AG09309 (cell line): ENCODE measurements at places on chromosomes 2 and 18.

DNA sequence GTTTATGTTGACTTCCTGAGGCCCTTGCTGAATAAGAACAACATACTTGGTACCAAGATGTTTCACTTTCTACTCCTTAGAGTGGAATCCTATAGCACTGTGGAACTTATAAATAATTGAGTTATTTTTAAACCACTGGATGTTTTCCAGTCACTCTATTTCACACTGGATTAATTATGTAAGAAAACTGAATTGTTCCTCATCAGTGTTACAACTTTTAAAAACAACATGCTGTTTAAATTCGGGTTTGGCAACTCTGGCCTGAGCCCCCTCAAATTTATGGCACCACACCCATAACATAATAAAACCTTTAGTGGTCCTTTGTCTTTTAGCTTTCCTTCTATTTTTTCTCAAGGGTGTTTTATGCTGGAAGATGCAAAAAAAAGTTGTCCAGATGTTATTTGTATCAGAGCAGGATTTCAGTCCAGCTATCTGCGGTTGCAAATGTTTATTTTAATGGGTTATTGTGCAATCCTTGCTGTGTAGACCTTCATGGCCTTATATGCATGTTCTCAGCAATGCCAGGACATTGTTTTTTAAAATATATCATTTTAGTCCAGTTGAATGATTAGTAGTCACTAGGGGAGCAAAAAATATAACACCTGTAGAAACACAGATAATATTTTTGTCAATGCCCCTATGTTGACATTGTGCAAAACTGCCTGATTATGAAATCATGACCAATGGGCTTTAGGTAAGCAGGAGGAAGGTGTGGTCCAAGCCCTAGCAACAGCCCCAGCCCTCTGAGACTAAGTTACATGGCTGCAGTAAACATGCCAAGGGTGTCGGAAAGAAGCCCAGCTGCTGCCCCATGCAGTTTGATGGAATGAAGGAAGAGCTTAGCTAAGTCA, 638.0 kb upstream of the ZEB2 start:
- peak; percentile 88 for DNase-seq

DNA sequence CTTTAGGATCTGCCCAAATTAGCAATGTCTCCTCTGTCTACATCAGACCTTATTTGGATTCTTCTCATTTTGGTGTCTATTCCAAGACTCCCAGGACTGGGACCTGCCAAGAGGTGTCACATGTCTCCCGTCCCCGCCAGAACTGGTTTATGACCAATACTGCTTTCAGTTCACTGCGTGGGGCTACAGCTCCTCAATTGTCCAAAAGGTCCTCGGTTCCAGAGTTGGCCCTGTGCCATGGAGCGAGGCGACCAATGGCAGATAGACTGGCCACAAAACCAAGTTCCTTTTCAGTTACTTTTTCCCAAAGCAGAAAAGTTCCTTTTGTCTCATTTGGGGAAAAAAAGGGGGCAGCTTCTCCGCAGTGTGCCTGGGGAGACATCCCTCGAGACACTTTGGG, 144.1 kb upstream of the ZNF236 start:
- no peak for DNase-seq

DNA sequence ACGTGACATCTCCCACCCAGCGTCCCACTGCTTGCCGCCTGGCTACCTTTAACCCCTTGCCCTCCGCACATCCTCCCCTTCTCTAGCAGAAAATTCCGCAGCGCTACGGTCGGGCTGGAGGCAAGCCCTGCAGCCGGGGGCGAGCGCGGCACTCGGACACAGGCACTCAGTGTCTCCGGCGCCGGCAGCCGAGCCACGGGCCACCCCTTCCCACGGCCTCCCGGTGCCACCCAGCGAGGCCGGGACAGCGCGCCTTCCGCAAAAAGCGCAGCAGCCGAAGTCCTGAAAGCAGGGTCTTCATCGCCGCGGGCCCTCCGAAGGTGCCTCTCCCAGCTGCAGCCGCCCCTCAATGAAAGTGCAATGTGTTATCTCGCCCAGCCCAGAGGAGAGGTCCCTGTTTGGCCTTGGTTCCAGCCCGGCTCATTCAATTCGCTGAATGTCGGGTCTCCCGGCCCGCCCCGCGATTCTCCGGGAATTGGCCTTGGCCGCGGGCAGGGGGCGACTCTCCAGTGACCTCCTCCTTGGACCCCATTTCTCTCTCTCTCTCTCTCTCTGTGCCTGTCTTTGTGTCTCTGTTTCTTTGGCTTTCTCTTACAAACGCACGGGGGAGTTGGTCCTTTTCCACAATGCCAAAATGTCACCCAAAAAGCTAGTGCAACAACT, 1.1 kb downstream of the DLGAP1 start:
- DNase-seq = no peak

- DNase-seq = no peak
Measured at GRCh38 chr2:17036361-17036760, 370.7 kb upstream of the CYRIA start.

- peak; percentile 5 for DNase-seq
Measured at GRCh38 chr2:44170311-44170717, 1.6 kb downstream of the PPM1B start.

DNA sequence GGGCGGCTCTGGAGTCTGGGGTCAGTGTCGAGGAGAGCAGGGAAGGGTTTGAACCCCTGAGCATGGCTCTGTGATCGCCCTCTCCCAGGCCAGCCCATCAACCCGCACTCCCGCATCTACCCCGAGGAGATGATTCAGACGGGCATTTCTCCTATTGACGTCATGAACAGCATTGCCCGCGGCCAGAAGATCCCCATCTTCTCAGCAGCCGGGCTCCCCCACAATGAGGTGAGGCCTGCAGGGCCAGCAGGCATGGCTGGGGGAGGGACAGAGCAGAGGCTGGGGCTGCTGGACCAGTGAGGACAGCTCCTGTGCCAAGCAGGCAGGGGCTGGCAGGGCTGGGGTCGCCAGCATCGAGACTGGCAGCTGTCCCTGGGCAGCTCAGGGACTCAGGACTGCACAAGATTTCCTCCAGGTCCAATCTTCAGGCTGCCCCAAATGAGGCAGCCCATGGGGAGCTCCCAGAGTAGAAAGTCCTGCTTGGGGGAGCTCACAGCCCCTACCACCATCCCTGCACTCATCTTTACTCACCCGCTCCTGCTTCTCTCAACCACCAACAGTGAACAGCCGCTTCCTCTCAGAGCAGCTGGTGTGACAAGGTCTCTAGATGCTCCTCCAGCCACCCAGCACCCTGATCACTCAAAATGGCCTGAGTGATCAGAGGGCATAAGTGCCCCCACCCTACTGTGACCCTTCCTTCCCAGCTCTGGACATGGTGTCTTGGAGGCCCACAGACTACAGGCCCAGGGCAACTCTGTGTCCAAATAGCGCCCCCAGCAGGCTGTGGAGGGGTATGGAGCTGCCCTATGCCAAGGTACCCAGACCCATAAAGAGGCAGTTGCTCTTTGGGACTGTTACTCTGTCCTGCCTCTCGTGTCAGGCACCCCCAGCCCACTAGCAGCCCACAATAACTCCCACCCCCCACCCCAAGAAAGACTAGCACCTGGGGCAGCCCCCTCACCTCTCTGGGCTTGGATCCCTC, 18.3 kb upstream of the ANKRD53 start:
- DNase-seq = no peak

DNA sequence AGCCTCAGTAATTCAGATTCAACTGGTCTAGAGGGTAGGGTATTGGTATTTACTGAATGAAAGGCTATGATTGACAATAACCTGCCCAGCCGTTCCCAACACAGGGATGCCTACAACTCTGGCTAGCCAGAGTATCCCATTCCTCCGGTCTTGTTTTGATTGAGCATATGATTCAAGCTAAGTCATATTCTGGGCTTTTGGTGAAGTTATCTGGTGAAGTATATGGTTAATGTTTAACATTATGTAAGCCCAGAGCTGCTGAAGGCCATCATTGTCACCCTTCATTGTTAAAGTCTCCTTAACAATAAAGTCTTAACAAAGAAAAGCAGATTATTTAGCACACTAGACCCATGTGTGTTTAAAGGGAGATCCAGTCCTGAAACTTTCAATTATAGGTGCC, 152.6 kb downstream of the EXOC6B start:
- no peak for DNase-seq

DNA sequence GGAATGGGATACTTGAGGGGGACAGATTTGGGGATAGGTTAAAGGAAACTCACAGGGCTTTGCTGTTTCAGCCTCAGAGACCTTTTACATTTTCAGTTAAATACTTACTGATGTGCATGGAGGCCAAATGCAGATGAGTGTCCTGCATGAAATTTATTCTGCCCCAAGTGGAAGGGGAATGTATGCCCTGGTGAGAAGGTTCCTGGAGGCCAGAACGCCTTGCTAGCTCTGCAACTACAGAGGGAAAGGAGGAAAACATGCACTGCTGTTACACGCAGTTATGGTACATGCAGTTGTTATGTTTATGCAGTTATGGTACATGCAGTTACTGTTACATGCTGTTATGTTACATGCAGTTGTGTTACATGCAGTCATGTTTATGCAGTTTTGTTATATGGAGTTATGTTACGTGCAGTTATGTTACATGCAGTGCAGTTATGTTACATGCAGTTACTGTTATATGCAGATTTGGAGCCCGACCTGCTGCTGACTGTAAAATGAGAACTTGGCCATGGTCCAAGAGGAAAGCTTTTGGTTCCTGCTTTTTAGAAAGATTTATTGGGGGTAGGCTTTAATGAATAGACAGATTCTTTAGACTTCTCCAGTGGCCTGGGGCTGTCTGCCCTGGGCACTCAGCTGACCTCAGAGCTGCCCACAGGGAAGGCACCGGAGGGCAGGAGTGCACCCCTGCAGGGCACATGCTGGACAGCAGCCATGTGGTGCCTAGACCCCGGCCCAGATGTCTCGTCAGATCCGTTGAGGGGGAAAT, 84.1 kb downstream of the LDLRAD4 start:
- no peak for DNase-seq

GRCh38 chr2:205731583-205731981, 49.3 kb downstream of the NRP2 start:
- peak; percentile 92 for DNase-seq

DNA sequence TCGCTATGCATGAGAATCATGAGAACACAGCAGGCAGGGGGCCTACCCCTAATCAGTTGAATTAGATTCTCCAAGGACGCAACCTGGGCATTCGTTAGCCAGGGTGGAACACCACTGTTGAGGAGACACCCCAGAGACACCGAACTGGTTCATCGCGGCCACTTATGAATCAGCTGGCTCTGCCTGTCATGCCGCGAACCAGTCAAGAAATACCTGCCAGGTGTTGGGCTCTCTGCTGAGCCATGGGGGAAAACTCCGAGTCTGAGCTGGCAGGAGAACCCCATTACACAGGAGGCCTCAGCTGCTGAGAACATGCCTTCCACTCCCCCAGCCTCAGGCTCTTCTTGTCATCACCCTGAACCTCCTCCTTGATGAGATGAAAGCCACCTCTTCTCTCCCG, 184.3 kb downstream of the SMAD7 start:
- no peak for DNase-seq

DNA sequence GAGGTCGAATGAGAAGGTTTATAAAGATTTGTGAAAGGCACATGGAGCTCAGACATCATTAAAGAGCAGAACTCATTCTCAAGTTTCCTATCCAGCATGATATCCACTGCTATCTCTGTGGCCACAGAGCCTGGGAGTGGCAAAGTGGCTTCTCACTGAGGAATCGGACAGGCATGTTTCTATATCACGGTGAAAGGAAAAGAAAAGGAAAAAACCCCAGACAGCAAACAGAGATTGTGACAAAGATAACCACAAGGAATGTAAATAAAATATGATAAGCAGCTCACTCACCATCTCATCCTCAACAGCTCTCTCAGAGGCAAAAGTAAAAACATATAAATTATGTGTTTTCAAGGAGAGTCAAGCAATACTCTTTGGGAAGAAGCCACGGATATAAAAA, 2.5 kb downstream of the PID1 start:
- no peak for DNase-seq

DNA sequence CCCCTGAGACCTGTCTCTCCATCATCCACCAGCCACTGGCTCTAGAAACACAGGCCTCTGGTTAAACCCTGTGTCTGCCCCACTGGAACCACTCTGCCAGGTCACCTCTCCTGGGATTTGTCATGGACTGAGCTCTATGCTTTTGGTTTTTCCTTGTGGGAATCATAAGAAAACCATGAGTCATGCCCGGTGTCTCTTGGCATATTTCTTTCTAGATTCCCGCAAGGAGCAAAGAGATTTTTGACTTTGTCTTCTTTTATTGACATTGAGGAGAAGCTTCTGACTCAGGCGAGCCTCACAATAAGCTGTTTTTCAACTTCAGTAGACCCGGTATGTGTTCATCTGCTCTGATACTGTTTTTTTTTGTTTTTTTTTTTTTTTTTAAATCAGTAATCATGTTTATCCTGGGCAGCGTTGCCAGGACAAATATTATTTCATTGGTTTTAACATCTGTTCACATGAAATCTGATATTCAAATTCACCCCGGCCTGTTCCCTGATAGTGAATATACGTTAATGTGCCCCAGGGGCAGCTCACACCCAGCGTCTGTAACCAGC, 207.1 kb downstream of the ACKR3 start:
- DNase-seq = peak; percentile 62

- DNase-seq = no peak
Measured at GRCh38 chr2:207772844-207773205, 3.1 kb upstream of the FZD5 start.

DNA sequence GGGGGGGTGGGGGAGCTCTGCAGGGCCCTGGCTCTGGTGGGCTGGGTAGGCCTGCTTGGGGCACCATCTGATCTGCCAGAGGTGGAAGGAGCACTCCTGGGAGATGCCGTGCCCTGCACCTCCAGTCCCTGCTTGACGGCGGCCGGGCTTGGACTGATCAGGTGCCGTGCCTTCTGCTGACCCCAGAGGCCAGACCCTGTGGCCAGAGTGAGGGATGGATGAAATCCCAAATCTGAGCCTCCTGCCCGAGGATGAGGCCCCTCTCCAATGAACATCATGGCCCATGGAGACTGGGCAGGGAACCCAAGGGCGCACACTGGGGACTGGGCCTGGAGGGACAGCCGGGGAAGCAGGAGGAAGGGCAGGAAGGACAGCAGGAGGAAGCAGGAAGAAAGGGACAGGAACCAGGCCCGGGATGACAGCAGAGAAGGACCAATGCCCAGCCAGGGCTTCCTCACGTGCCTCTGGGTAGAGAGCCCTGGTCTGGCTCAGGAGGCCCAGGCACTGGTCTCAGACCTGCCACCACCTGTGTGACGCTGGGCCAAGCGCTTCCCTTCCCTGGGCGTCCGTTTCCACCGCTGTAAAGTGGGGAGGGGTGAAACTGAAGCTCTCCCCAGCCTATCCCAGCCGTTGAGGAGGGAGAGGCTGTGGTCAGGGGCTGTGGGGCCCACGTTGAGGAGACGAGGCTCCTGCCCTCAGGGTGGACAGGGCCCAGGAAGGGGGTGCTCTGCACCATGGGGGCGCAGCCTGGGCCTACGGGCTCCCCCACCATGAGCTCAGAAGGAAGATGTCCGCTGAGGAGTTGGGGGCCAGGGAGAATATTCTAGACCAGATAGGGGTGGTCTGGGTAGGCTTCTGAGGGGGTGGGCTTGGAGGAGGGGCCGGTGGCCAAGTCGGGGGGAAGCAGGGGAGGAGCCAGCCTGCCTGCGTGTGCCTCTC, 1.0 kb upstream of the GPR35 start:
- no peak for DNase-seq

DNA sequence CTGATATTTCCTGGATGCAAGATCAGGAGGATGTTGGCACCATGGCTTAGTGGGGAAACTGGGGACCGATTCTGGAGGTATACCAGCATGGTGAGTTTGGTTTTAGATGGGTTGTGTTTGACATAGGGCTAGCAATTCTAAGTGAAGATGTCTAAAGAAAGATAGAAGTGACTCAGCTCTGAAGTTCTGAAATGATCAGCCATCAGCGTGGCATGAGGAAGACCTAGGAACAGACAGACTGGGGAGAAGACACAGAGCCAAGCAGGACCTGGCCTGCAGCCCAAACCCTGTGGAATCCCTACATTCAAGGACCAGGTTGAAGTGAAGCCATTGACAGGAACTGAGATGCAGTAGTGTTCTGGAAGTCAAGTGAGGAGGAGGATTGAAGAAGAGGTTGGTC, 39.8 kb downstream of the HRH4 start:
- no peak for DNase-seq
